ENCODE measurements at places on chromosomes 5 and 9. TPM values are rescaled to one million over a fixed set of nuclear protein-coding genes. Genes with fewer than 3 reads are reported as not detected.
A peak's percentile ranks its signal among the peaks of the same experiment; 100 is the strongest.

GRCh38 chr5:59115345-59115744 is 532.5 kb downstream of the RAB3C start:
- no peak for DNase-seq

DNA sequence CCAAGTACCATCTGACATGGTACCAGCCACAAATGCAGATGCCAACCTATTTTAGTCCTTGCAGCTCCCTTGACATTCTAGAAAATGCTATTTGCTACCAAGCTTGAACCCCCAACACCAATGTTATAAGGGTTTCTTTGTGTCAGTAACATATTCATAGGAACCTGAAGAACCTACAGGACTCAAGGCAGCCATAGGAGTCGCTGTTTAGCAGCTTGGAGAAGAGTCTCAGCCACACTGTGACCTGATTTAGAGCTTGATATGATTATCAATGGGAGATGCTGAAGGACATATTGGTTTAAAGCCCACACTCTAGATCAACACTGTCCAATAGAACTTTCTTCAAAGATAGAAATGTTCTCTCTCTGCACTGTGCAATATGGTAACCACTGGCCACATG is 6.4 kb upstream of the ZFR start:
- DNase-seq, result no peak

- DNase-seq, result no peak
These were observed 72.5 kb upstream of the GPR151 start for GRCh38 chr5:146588331-146589027.

The GPR151 gene
- total RNA-seq, result not detected

DNA sequence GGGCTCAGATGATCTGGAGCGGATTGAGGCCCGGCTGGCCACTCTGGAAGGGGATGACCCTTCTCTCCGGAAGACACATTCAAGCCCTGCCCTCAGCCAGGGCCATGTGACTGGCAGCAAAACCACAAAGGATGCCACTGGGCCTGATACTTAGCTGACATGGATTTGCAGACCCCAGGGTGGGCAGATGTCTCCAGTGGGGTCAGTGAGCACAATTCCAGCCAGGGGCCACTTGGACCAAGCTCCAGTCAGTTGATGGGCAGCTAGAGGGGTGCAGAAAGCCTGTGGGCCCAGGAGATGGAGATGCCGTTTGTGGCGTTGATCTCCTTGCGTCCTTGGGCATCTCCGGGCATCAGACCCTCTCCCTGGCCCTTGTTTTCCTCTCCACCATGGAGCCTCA is 46.7 kb downstream of the PSD2 start:
- DNase-seq, result no peak

DNA sequence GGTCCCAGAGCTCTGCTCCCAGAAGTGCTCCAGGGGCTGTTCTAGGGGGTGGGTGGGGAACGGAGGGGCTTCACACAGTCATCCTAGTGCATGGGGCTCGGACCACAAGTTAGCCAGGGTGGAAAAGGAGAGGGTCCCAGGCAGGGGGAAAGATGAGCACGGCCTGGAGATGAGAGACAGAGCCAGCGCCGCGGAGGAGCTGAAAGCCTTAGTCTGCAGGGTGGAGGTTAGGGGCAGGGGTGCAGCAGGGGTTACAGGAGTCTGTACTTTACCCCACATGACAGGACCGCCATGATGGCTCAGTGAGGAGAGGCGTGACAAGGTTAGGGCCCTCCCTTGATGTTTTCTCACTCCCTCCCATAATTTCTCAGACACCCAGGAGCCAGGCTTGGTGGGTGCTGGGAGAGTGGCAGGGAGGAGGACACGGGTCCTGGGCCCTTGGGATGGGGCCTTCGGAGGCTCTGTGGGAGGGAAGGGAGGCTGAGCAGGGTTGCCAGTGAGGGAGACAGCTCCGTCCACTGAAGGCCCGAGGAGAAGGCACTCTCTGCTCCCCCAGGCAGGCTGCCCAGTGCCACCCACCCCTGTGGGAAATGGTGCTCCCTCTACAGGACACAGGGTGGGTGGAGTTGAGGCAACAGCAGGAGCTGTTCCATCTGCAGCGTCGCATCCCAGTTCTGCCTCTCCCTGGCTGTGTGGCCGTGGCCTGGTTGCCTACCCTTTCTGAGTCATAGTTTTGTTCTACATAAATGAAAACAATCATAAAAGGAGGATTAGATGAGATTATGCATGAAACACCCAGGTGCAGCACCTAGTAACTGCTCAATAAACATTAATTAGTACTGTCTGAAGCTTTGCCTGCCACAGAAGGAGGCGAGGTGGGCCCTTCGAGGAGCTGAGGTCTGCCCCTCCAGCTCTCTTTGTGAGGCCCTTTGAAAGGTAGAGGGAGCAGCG is 66.2 kb downstream of the NDST1 start:
- no peak for DNase-seq

The CCDC180 gene
- 7.7 TPM for total RNA-seq

The CEL gene
- 4.2 TPM for total RNA-seq

GRCh38 chr9:117555964-117556629 is 141.2 kb upstream of the ASTN2 start:
- DNase-seq, result peak; percentile 65

- no peak for DNase-seq
These were observed 5.4 kb downstream of the PUM3 start for GRCh38 chr9:2838371-2839000.

- no peak for DNase-seq
These were observed 11.6 kb upstream of the CEL start for GRCh38 chr9:133050142-133050541.

The CDX1 gene
- total RNA-seq, result 0.59 TPM
